NCI-H2171 treated with DMSO at 0.1 percent for 48 hours (cell line): ENCODE measurements at places on chromosomes 11 and 22.
A peak's percentile ranks its signal among the peaks of the same experiment; 100 is the strongest.

DNA sequence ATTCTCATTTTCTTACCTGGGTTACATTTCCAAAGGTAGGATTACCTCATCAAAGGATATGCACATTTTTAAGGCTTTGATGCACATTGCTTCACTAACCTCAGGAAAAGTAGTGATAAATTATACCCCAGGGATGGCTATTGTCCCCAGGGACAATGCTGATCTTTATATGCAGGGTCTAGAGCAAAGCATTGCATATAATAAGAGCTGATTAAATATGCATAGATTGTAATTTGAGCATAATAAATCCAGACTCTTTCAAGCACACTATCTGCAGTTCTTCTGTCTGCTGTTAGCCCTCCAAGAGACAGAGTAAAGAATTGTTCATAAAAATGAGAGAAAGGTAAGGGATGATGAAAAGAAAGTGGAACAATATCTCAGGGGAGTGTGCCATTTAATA, 57.3 kb upstream of the SYT13 start:
- DNase-seq: peak; percentile 46

GRCh38 chr11:123773026-123773425, 18.7 kb upstream of the OR6X1 start:
- DNase-seq: no peak

DNA sequence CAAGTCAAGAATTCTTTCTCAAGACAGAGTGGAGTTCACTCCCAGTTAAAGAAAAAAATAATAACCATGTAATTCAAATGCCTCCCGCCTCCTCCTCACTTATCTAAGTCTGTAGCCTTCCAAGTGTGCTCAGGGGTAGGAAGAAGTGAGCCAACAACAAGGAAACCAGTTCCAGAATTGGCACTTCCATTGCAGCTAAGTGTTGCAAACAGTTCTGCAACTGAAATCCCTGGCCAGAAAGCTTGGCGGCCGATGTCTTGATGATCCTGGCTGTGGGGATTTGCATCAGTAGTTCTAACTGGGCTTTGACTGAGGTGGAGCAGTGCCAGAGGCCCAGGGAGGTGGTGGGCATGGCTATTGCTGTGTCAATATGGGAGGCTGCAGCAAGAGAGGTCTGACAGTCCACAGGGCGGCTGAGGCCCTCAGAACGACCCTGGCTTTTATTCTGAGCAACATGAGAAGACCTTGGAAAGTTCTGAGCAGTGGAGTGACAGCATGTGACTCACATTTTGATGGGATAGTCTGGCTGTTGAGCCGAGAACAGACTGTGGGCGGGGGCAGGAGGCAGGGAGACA, 19.2 kb downstream of the DHCR7 start:
- DNase-seq: no peak

DNA sequence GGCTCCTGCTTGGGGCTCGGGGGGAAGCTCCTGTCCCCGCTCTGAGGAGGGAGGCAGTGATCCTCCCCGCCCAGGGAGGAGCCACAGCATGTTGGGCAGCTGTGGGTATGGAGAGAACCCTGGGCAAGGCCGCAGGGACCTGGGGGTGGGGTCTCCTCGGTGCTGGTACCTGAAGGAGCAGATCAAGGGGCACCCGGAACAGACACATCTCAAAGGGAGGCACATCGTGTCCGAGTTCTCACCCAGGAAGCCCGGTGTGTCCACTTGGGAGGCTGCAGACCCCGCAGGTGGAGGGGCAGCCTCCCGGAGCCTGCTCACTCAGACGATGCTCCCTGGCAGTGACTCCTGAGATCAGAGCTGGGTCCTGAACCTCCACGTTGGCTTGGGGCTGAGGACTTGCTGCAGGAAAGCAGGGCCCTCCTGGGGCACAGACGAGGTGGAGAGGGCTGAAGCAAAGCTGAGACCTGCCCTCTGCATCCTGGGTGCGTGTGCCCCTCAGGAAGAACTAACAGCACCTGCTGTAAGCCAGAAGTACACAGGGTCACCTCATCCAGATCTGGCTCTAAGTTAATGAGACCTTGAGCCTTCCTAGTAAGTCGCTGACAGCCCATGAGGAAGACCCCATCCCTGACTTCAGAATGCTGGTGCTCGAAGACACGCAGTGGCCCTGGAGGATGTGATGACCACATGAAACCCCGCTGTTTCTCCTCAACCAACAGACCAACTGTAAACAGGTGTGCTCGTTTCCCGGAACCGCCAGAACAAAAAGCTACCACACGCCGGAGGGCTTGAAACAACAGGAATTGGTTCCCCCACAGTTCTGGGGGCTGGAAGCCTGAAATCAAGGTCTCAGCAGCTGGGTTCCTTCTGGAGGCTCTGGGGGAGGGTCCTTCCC, 5.9 kb upstream of the OSBPL5 start:
- no peak for DNase-seq
